ENCODE measurements at places on chromosomes 2 and 18.

DNA sequence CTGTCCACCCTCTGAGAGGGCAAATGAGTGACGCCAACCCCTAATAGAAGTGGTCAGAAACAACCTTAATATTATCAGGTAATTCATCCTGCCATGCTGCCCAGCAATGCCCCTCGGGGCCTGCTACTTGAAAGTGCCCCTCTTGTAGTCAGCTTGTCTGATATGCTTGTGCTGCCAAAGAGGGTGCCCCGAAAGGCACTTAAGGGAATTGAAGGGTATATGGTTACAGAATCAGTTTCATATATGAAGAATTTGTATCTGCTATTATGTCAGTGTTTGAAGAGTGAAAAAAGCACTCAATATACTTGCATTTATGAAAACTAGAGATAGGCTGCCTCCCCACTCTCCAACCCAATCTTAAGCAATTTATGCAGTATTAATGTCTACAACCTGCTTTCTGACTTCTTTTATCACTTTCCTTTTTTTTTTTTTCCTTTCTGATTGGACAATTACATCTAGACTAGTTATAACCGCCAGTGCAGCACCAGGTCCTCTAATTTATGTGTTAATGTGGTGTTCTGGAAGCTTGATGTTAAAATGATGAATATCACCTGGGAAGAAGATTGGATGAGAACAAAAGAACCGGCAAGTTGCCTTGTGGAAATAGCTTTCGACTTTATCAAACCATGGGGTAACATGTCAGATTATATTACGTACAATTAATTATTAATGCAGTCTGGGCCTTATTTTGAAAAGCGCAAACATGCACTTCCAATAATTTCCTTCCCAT lies 646.9 kb upstream of the ACVR2A start:
- no peak for DNase-seq

DNA sequence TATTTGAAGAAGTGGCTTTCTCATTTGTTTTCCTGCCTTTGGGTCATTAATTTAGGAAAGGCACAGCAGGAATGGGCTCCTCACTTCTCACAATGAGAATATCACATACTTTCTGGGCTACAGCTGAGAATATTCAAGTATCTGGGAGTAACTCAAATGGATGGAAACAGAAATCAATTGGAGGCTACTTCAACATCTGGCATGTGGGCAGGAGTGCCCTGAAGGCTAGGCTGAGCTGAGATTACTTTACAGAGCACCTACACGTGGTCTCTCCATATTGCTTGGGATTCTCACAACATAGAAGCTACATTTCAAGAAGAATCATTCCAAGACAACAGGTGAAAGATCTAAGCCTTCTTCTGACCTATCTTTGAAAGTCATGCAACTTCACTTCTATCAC lies 325.4 kb downstream of the PID1 start:
- no peak for DNase-seq

DNA sequence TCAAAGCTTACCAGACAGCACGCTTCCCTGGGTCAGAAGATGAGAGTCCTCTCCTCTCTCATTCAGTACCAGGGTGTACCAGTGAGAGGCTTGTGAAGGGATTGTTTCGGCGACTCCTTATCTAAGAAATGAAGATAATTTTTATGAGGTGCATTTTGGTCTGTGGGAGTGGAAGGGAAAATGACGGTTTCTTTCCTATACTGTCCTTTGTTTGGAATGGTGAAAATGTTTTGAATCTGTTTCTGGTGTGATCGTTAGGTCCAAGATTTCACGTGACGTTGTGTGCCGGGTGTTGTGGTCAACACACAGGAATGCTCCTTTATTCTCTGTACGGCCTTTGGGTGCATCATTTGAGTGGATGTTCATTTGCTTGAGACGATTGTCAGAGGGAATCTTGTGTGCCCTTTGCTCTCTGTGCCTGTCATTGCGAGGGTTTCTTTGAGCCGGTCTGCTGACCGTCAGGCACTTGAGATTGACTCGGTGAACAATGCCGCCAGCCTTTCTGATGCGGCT lies 183.5 kb downstream of the AGAP1 start:
- no peak for DNase-seq

- DNase-seq: no peak
Measured at GRCh38 chr2:169225233-169225750, 137.0 kb downstream of the LRP2 start.

DNA sequence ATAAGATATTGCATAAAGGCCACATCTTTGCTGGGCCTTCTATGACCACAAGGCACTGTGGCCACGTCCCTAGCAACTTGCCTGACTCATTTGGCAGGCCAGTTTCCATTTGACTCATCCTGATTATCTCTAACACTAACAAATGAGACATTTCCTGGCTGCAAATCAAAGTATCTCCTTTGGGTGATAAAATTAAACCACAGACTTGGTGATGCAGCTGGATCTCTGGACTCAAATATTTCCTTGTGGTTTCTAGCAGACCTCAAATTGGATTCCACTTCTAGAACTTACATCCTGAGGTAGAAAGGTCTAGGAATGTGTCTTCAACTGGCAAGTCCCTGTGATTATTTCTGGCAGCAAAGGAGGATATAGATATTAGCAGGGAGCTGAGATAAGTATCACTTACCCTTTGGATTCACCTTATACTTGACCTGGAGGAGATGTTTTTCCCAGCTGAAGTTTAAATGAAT lies 167.9 kb upstream of the NXPH2 start:
- no peak for DNase-seq

DNA sequence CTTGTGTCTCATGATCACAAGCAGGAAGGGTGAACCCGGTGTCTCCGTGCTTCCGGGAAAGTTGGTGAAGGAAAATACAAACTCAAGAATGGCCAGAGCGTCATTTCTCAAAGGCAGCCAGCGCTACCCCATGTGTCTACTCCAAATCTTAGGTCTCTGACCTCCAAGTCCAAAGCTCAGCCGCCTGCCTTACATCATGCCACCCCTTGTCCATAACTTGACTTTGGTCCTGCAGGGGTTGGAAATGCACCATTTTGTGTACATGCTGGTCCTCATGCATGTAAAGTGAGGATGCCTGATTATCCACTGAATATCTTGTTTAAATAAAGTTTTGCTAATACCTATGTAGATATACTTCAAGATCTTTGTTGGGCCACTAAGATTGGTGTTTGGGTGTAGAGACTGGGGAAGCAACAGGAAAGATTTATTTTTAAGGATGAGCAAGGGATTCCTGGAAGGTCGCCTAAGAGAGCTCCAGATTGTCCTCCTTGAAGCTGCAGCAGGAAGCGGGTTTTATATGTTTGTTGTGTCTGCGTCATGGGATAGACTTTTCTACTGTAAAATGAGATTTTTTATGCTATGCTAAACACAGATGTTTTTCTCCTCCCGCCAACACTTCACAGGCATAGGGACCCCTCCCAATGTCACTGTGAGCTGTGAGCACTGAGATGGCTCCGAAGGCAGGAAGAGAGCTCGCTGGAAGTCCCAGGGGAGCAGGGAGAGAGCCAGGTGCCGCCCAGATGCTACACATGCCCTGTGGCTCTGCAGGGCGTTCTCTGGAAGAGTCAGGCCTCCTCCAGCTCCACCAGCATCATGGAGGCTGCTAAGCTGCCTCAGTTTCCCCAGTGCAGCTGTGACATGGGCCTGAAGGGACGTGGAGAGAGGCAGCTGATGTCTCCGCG lies 176.2 kb upstream of the HDAC4 start:
- no peak for DNase-seq

- no peak for DNase-seq
Measured at GRCh38 chr2:120279708-120280107, 27.1 kb downstream of the RALB start.

- no peak for DNase-seq
Measured at GRCh38 chr18:76498064-76498463, 3.0 kb upstream of the ZNF516 start.

DNA sequence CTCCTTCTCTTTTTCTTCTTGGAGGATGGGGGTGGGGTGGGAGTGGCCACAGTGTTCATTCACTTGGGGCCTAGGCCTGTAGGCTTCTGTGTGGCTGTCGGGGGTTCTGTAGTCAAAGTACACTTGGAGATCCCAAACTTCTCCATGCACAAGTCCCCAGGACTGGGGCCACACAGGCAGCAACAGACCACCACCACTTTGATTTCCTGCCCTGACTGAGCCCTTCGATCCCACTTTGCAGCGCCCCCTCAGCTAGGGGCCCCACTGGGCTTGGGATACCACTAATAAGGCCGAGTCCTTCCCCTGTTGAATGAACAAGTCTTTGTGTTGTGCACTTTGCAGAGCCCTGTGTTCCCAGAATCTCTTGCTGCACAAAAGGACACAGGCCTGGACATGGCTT lies 5.5 kb upstream of the TEX51 start:
- DNase-seq: no peak

DNA sequence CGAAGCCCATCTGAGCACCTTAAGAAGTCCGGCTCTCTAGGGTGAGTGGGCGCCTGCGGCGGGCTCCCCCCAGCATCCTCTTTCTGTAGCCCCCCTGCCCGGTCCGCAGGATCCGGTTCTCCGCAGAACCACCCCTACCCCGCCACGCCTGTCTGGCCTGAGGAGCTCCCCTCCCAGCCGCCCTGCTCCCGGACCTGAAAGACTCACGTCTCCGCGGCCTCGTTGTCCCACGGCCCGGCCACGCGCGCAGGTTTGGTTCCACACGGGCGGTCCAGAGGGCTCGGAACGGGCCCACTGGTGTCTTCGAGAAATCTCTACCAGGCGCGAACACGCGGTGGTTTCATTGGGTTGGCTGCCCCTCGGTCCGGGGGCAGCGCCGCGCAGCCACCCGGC lies 237 bp downstream of the SLC39A6 start:
- DNase-seq: no peak

GRCh38 chr2:171407676-171408044 lies 26.1 kb downstream of the METTL8 start:
- DNase-seq: no peak

DNA sequence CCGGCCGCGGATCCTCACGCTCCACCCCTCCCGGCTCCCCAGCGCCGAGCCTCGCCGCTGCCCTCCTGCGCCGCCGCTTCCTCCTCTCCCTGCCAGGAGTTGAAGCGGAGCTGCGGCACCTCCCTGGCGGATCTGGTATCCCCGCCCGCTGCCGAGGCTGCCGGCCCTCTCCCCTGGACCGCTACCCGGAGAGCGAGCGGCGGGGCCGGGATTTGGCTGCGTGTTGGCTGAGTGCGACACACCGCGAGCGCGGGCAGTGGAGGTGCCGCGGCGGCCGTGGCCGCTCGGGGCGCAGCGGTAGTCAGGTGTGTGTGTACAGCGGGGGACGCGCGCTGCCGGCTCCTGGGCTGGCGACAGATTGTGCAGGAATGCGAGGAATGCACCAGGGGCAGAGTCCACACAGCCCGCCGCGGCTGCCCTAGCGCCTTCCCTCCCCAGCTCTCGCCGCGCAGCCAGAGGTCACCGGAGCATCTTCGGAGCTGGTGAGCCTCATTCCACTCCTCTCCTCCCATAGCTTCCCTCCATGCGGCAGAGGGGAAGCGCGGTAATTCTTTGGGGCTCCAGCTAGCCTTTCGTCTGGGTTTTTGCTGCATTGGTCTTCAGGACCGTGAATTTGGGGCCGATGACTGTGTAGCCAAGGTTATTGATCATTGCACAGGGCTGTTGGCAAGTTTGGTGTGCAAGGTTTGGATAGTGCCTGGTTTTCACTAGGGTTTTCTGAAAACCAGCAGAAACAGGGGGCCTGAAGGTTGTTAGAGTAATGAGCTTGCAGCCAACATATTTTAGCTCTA lies 1.3 kb downstream of the PKP4 start:
- peak; percentile 68 for DNase-seq

- no peak for DNase-seq
Measured at GRCh38 chr2:88067598-88067997, at the start of gene SMYD1. Gene SMYD1 (plus strand): TSS chr2:88067825. CDS start chr2:88067865, 40 bp downstream.

DNA sequence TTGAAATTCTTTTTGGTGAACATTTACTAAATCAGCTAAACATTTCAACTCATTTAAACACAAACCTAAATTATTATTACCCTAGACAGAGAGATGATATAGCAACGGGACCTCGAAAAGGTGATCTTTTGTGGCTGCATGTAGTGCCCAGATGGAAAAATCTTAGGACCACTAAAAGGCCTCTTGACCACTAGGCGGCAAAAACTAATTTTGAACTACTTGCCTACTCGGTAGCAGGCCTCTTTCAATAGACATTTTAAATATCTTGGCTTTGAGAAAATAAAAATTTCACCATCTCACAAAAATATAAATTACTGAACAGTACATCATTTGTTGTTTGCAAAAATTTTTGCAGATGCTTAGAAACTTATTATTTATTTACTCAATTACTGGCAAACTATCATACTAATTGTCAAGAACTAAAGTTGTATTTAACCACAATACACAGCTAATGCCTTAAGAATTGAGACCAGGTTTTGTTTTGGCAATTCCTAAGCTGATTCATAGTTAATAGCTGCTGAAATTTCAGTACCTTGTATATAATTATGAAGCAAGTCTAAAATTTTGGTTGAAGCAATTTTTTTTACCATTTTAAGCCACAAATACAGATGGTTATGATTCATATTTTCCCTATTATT lies 9.4 kb downstream of the COL3A1 start:
- DNase-seq: no peak

DNA sequence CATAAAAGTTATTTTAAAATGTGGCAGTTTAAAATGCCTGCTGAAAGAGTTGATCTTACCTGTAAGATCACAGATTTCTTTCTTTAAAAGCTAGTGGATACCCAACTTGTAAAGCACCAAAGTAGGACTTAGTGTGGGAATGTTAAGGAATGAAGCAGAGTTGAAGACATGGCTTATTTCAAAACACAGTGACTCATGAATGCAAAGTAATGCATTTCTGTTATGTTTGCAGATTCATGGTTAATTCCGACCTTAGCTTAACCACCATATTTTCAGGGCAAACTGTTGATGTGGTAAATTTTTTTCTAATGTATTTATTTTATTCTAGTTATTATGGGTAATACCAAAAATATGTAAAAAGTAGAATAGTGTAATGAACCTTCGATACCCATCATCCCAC lies 206.8 kb upstream of the FOSL2 start:
- DNase-seq: no peak

GRCh38 chr18:6866552-6867085 lies 137.1 kb downstream of the ARHGAP28 start:
- no peak for DNase-seq

- DNase-seq: no peak
Measured at GRCh38 chr2:234047361-234047760, 3.1 kb upstream of the SPP2 start.

GRCh38 chr18:26097563-26097962 lies 7.2 kb upstream of the SS18 start:
- no peak for DNase-seq

DNA sequence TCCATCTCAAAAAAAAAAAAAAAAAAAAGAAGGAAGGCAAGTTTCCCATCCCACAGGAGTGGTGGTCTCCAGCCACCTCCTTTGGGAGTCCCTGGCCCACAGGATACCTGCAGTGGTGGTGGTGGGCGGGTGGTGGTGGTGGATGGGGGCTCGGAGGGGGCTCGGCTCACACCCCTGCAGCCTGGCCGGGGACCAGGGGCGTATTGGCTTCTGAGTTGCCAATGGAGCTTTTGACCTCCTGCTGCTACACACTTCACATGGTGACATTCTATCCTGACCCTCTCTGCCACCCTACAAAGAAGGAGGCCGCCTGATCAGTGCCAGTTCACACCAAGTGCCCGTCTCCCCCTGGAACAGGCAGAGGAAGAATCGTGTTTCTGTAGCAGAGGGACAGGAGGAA lies 119.6 kb downstream of the NFATC1 start:
- DNase-seq: no peak

DNA sequence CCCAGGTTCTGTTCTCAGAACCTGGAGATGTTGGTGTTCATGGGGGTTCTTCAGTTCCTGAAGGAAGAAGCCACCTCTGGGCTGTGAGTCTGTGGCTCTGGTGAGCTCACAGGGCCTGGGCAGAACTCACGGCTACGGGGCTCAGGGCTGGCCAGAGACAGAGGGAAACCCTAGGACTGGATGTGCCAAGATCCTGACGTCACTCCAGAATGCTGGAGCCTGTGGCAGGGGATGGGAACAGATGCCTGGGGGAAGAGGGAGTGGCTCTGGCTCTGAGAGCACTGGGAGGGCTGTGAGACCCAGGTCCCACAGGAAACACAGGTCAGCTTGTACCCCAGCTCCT lies at the start of gene OTOF:
TSS of gene OTOF (minus strand) at position 214 of the 343 bp plus-strand sequence.
- DNase-seq: no peak
